ENCODE measurements at places on chromosomes 4 and X.

GRCh38 chrX:40784516-40785151 lies 49.3 kb upstream of the MED14 start:
- no peak for DNase-seq

DNA sequence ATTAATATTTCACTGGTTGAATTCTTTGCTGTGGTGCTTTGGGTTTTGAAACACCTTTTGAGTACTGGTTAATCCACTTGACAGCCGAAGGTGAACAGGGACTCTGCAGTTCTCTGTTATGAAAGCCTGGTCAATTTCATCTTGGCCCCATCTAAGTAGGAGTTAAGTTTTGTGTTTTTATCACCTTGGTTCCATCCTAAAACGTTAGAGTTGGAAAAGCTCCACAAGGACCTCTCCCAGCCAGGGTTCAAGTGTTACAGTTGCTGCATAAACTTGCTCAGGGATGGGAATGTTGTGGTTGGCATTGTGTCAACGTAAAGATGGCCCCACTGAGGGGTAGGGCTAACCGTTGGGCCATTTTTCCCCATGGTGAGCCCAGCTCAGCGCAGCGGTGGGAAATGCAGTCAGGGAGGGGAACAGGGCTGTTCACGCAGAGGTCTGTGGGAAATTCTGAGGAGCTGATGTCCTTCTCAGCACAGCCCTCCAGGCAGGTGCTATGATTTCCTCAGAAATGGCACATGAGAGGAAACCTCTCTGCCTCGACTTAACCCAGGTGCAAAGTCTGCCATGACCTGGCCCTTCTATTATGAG lies 188.7 kb downstream of the STIM2 start:
- no peak for DNase-seq

- DNase-seq = no peak
These were observed 696.2 kb downstream of the TRAM1L1 start for GRCh38 chr4:116389139-116389538.

DNA sequence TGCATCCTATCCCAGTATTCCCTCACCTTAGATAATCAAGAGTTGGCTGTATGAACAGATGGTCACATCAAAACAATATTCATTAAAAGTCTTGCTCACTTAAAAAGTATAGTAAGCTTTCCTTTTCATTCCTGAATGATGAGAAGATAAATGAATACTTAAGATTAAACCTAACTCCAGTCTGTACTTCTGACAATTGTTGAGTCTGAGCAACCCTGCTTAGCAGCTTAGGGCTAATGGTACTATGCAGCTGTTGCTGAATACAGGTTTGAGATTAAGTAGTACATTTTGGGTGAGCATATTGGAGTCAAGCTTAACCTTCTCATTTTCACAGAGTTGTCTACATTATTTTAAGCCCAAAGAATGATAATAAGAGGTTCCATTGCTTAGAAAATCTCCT lies 121.7 kb upstream of the ETNPPL start:
- DNase-seq = no peak

DNA sequence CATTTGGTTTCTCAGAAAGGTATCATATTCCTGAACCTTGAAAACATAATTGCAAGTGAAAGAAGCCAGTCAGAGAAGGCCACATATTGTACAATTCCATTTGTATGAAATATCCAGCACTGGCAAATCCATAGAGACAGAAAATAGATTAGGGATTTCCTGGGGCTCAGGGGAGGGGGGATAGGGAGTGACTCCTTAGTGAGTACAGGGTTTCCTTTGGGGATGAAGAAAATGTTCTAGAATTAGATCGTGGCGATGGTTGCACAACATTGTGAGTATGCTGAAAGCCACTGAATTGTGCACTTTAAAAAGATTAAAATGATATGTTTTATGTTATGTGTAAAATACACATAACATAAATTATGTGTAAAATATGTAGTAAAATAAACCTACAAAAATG lies 10.3 kb downstream of the XPNPEP2 start:
- DNase-seq = no peak

GRCh38 chr4:26779224-26779623 lies 81.4 kb upstream of the STIM2 start:
- no peak for DNase-seq
